Tibial nerve (tissue), 4 donors: ENCODE measurements at places on chromosomes 6 and 20. TPM values are rescaled to one million over a fixed set of nuclear protein-coding genes. Genes with fewer than 3 reads are reported as not detected.

DNA sequence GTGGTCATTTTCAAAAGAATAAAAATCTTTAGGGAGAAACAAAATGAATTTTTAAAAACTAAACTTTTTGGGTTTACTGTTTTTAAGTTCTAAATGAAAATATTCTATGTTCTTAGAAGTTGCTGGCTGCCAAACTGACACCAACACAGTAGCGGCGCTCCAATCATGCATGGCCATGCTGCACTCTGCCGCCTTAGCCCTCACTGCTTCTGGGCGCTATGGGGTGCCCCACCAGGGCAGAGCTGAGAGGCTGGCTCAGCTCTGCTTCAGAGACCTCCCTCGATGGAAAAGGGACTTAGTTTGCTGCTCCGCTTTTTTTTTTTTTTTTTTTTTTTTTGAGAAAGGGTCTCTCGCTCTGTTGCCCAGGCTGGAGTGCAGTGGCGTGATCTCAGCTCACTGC lies 20.9 kb downstream of the EZR start:
- no peak for DNase-seq

- DNase-seq: no peak
Measured at GRCh38 chr6:52499026-52499425, 77.8 kb downstream of the TRAM2 start.

- no peak for DNase-seq
Measured at GRCh38 chr20:23121751-23122320, 35.7 kb upstream of the CD93 start.

GRCh38 chr20:64047968-64048401 lies 1.5 kb downstream of the SOX18 start:
- DNase-seq: no peak

The NRSN1 gene
- total RNA-seq: not detected

- DNase-seq: no peak
Measured at GRCh38 chr6:3800850-3801591, 48.2 kb upstream of the FAM50B start.
